ENCODE measurements at places on chromosomes 12 and 14.

GRCh38 chr12:105677672-105678071 lies 347.2 kb downstream of the C12orf75 start:
- no peak for DNase-seq

- DNase-seq, result no peak
These were observed 53.8 kb downstream of the SETD3 start for GRCh38 chr14:99426813-99427346.

- no peak for DNase-seq
These were observed 86.7 kb upstream of the ESRRB start for GRCh38 chr14:76289276-76289675.

- DNase-seq, result no peak
These were observed 196.0 kb downstream of the RAD51B start for GRCh38 chr14:68015356-68016254.

DNA sequence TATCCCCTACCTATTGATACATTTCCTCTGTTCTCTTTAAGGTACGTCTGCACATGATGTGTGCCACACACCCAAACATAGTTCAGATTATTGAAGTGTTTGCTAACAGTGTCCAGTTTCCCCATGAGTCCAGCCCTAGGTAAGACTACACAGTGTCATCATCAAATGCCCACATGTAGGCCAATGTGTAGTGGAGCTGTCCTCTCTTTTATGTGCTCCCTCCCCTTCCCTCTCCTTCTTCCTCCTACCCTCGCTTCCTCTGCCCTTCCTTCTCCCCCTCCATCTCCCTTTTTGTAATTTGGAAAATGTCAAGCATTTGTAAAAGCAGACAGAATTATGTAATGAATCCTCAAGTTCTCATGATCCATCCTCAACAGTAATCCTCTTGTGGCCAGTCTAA lies 25.5 kb downstream of the MAPKAPK5 start:
- DNase-seq, result no peak

GRCh38 chr12:49801141-49802063 lies 26.8 kb downstream of the NCKAP5L start:
- no peak for DNase-seq

- no peak for DNase-seq
These were observed 294.6 kb downstream of the NUAK1 start for GRCh38 chr12:105843986-105844760.

GRCh38 chr12:78406828-78407227 lies 457.7 kb upstream of the SYT1 start:
- DNase-seq, result no peak

- no peak for DNase-seq
These were observed 30.7 kb downstream of the SNRNP35 start for GRCh38 chr12:123488539-123489230.

GRCh38 chr12:30902596-30902995 lies 24.0 kb upstream of the TSPAN11 start:
- DNase-seq, result no peak

GRCh38 chr14:104332634-104333270 lies 194.4 kb downstream of the KIF26A start:
- DNase-seq, result no peak

DNA sequence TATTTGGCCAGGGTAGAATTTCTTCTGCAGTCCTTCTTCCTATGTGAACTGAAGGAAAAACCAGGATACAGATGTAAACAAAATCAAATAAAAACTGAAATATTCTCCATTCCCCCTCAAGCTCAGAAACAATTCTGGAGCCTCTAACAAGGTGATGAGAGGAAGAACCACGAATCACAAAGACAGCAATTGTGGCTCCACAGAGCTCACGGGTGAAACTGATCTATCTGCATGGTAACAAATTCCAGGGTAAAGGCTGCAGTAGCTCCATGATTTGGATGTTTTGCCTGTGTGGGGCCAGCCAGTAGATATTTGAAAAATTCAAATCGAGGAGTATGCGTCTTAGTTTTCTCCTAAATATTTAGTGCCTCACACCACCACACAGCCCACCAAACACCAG lies 10.6 kb downstream of the GRIN2B start:
- DNase-seq, result no peak

DNA sequence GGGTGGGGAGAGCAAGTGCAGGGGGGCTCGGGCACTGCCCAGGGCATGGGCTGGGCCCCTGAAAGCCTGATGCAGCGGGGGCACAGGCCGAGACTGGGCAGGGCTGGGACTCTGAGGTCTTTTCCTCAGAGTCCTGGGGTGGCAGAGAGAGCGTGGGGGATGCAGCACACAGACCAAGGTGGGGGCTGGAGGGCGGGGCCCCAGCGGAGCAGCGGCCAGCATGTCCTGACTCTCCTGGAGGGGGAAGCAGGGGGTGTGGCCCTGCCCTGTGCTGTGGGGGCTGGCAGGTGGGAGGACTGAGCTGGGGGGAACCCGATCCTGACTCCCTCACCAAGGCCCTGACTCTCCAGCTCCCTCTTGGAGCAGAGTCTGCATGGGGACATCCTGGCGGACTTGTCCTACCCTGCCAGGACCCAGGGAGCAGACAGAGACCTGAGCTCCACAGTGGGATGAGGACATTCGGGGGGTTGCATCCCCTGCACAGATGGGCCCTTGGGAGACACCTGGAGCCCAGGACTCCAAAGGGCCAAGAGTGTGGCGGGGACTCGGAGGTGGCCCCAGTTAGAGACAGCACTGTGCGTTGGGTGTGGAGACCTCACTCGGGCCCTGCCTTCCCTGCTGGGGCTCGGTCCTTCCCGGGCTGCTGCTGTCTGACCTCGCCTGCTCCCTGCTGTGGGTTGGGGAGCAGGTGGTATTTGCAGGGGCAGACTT lies 326.1 kb downstream of the TMEM121 start:
- DNase-seq, result no peak

DNA sequence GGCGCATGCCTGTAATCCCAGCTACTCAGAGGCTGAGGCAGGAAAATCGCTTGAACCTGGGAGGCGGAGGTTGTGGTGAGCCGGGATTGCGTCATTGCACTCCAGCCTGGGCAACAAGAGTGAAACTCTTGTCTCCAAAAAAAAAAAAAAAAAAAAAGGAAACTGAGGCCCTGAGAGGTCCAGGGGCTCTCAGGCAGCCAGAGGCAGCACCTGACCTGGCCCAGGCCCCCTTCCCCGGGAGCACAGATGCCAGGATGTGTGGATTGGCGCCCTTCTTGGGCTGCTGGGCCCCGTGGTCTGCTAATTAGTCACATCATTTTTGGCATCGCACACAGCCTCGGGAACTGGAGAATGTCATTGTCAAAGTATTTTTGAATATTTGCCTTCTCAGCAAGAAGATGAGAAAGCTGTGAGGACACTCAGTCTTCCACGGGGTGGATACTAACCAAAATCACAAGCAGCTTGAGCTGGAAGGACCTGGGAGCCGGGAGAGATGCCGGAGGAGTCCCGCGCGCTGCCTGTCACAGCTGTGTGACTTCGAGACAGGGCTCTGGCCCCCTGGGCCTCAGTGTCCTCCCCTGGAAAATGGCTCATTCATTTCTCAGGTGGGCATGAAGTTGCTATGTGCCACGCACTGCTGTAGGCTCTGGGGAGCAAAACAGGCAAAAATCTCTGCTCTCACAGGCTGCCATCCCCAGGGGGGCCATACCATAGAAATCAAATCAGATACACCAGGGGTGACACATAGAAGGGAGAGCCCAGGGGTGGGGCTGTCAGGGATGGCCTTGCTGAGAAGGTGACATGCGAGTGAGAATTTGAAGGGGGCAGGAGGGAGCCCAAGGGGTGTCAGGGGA lies 12.5 kb upstream of the RCOR1 start:
- DNase-seq, result no peak

GRCh38 chr14:37597538-37597913 lies 2.1 kb downstream of the TTC6 start:
- no peak for DNase-seq

- DNase-seq, result no peak
These were observed 4.1 kb upstream of the PCNX4 start for GRCh38 chr14:60087668-60088067.

DNA sequence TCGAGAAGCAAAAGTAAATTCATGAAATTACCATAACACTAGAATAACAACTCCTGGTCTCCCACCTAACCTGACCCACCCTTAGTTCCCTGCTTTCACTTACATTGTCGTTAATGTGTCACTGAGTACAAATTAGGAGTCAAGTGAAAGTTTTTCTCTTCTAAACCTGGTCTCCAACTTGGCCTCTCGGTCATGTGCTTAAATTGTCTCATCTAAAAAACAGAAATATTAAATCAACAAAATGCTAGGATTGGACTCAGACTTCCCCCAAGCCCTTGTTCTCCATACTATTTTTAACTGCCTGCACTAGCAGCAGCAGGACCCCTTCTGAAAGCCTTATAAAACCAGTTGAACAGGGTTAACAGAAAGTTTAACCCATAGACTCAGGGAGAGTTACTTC lies 1.8 kb upstream of the BTG1 start:
- DNase-seq, result no peak

- DNase-seq, result no peak
These were observed 203.4 kb downstream of the TMX1 start for GRCh38 chr14:51443195-51444018.

- DNase-seq, result no peak
These were observed 466.5 kb upstream of the ATXN7L3B start for GRCh38 chr12:74071182-74071581.

DNA sequence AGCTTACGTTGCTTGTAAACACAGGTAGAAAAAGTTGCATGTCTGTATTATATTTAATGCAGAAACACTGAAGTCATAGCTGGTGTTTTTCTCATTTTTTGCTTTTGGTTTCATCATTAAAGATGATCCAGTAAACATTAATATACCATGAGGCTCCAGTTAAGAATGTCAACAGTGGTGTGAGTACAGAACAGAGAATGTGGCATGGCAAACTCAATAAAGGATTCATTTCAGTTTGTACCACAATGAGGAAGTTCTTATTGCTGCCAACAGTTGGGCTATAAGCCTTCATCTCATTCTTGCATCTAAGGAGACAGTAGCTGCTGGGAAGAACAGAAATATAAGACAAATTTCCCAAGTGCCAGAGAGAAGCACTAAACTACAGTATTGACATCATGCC lies 72.1 kb upstream of the ST8SIA1 start:
- DNase-seq, result no peak

GRCh38 chr12:111409780-111410430 lies 4.2 kb downstream of the SH2B3 start:
- DNase-seq, result peak; percentile 57

- DNase-seq, result no peak
These were observed 211.8 kb upstream of the AVPR1A start for GRCh38 chr12:63362791-63363190.

- no peak for DNase-seq
These were observed 25.1 kb downstream of the RBMS2 start for GRCh38 chr12:56546680-56547079.

- DNase-seq, result peak; percentile 42
These were observed 12.2 kb upstream of the ITPR2 start for GRCh38 chr12:26845057-26845666.

DNA sequence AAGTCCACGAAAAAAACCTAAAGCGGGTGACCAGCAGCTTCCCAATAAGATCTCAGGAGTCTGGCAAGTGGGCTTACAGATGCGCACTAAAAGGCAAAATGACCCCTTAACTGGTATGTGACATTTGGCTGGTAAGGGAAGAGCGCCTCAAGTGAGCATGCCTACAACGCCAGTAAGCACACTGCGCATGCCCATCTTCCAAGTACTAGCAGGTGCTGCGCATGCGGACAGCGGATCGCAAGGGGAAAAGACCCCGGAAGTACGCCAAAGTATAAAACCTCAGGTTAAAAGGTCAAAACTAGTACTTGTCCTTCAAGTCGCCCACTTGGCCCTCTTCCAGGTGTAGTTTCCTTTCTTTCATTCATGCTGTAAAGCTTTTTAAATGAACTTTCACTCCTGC lies 518.5 kb upstream of the MDGA2 start:
- DNase-seq, result no peak

DNA sequence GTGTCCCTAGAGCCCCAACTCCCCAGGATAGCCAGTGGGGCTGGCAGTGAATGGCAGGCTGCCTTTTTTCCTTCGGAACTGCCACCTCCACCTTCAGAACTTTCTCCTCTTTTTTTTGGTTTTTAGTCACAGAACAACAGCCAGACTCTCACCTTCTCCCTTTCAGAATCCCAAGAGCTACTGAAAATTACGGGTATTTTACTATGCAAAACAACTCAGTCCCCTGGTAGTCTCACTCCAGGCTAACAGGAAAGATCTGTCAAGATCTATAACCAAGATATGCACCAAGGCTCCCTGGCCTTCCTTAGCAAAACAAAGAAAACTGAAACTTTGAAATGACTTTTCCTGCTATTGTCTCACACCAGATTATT lies 12.5 kb downstream of the PLEKHG6 start:
- no peak for DNase-seq

GRCh38 chr14:24513009-24513408 lies 4.9 kb upstream of the CMA1 start:
- no peak for DNase-seq

DNA sequence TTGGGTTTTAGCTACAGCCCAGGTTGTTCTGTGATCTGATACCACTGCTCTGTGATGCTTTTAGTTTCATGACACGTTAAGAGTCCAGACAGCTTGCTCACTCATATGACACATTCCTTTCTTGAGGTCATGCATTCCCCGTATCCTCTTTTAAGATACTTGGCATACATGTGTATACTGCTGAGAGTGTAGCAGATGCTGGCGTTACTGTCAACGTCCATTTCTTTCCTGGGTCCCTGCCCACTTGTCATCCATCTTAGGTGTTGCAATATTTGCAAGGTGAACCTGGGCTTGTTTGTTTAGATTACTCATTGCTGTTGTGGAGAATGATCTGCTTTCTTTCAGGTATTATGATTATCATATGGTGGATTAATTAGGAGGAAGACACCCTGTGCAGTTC lies 9.1 kb upstream of the EMP1 start:
- no peak for DNase-seq

DNA sequence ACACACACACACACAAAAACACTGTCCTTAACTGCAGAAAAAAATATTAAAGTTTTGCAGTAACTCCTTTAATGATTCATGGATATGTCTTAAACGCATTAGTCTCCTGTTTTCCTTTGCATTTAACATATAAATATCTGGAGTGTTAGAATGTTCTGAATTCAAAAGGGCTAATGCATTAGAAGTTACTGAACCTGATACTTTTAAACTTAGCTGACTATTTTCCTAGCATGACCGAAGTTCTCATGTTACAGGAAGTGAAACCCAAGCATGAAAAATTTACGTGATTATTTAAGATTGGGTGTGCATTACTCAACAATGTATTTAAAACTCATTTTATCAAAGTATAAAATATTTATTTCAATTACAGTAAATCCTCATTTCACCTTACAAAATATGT lies 791.2 kb downstream of the FLRT2 start:
- no peak for DNase-seq

GRCh38 chr14:69131176-69131575 lies 21.7 kb downstream of the DCAF5 start:
- DNase-seq, result no peak

DNA sequence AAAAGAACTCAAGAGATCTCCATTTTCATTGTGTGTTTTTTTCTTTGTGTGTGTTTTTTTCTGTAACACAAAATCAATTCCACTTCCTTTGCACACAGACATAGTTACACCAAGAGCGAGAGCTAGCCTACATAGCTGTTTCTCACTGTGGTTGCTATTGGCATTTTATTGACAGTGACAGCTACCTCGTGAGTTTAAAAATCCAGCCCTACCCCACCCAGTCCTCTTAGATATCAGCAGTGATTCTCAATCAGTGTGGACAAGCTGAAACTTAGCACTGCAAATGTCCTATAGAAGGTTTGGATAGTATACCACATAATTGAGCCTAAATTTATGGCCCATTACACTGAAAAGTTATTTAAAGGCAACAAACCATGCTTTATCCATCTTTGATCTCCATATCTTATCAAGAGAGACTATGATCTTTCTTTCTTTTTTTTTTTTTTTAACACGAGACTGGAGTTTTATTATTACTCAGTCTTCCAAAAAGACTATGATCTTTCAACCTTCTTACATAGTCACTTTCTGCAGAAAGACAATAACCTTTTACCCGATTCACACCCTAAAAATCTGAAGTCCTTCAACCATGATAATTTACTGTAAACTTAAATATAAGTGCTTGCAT lies 46.8 kb downstream of the ATP2B1 start:
- no peak for DNase-seq

Data from stimulated activated CD4-positive, alpha-beta T cell treated with anti-CD3 and anti-CD28 coated beads, Interleukin-15, amount 100 ng/mL, for 24 hours (primary cell).